ENCODE measurements at places on chromosomes 4 and X. TPM values are rescaled to one million over a fixed set of nuclear protein-coding genes. Genes with fewer than 3 reads are reported as not detected.

DNA sequence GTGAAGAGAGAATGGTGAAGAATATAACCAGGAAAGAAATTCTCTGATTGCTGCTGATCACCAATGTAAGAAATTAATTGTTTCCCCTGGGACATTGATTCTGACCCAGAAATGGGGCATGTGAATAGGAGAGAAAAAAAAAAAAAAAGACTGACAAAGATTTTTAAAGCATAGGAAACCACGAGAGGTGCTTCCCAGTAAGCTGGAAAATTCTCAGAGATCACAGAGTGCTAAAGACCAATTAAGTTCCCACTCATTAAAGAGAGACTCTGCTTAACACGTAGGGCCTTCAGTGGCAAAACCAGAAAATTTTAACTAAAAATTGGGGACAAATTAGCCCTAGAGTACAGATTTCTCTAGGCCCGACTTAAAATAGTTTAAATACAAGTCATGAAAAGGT, 604.4 kb downstream of the ARAP2 start:
- no peak for DNase-seq

- DNase-seq: no peak
Measured at GRCh38 chr4:1584498-1584897, 99.6 kb downstream of the FAM53A start.

DNA sequence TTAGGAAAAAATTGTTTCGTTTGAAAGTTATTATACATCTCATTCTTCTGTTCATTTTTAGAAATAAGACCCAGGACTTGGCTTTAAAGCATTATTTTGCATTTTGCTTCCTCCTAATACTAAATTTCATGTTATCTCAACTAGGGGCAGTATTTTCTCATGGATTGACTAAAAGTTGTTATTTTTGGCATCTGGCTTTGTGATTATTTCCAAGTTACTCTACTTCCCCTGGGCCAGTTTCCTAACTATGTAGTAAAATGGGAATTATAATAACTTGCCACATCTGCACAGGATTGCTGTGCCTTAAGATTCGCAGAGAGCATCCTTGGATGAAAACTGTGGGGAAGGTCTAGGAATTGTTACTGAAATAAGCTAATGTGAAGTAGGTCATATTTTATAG, 3.0 kb downstream of the RBPJ start:
- DNase-seq: no peak

DNA sequence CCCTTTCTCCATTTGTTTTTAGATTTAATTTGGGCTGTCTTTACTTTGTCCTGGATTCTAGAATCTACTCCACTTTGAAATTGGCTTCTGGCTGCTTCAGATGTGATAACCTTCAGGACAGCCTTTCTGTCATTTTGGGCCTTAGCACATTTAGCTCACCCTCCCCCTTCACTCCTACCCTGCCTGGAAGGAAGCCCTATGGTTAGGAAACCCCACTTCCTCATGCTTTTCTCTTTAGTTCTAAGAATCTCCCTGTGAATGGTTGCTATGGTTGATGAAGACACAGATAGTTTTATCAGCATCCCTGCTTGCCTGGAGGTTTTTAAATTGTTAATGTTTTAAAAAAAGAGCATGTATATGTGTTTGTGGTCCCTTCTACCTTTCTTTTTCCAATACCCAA, 100.7 kb upstream of the PTPN13 start:
- DNase-seq: no peak

DNA sequence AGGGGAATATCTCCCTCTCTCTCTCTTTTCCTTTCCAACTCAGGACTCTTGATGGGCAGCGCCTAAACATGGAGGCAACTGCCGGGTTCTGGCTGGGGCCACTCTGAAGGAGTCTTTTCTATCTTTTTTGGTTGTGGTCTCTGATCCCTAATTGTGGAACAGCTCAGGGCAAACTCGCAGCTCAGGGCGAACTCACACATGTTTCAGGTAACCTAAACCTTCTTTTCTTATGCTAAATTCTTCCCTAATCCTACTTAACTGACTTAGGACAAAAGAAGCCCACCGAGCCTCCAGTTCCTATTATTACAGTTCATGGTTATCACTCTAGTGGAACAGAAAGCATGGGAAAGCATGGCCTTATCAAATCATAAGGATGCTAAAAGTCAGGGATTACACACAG, 21.3 kb downstream of the ETDA start:
- no peak for DNase-seq

DNA sequence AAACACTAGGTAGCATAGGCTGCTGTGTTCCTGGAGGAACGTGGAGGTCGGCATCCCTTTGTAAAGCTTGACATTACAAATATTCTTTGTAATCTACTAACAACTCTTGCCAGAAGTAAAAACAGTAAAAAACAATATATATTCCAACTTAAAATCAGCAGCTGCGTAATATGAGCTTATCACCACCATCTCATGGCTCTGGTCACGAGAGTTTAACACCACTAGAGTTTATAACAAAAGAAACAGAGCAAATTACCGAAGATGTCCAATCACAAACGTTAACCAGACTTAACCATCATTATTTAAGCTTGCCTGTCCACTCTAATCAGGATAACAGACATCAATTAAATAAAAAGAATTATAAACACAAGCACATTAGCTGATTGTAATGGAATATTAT, 236.7 kb downstream of the PCDH7 start:
- DNase-seq: no peak

- DNase-seq: no peak
Measured at GRCh38 chrX:69741721-69742120, 125.8 kb downstream of the EDA start.

- DNase-seq: no peak
Measured at GRCh38 chr4:173410079-173410478, 11.2 kb upstream of the SCRG1 start.

DNA sequence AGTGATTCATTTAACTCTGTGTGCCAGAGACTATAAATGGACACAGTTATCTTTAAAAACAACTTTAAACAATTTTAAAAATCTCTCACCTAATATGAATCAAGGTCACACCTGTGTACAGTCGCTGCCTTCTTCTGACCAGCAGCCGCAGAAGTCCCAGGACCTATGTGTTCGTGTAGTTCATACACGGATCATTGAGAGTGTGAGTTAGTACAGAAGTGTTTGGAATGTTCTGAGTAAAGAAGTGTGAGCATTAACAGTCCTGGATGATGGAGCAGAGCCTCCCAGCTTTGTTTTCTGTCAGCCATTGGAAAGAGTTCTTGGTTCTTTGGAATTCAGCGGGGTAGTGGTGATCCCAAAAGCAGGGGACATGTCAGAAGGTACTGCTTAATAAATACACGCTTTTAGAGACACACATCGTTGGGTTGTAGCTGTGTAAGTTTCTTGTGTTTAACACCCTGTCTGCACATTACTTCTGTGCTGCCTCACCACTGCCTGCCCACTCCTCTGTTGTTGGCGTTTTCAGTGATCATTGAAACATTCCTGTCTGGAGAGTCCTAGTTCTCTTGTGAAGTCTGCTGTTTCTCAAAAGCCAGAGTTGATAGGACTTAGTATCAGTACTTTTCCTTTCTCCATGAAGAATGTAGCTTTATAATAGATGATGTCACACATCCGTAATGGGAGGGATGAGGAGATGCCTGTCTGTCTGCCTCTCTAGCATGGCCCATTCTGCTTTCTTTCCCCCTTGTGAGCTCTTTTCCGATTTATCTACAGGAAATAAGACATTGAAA, 90.6 kb downstream of the PTTG2 start:
- no peak for DNase-seq

- no peak for DNase-seq
Measured at GRCh38 chr4:10212400-10212799, 95.8 kb upstream of the WDR1 start.

DNA sequence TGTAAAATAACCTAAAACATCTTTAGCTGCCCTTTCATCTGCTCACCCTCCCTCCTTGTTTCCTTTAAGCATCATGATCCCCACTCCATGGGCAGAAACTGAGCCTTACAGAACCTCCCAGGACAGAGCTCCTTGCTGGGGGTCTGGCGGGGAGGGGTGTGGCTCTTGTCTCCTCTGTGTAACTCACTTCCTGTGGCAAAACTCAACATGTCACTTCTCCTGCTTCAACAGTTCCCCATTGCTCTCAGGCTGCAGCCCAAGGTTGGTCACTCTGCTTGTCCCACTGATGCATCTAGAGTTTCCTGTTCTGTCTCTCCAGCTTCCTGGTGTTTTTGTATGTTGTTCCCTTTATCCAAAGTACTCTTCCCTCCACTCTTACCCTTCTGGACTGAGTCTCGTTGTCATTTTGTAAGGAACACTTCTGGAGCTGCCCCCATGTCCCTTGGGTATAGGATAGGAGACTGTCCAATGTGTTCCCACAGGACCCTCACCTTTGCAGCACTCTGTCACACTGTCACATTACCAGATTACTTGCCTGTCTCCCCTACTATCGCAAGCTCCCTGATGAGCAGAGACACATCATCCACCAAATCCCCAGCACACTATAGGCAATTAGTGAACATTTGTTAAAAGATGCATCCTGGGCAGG, 19.6 kb downstream of the TMEM31 start:
- no peak for DNase-seq

DNA sequence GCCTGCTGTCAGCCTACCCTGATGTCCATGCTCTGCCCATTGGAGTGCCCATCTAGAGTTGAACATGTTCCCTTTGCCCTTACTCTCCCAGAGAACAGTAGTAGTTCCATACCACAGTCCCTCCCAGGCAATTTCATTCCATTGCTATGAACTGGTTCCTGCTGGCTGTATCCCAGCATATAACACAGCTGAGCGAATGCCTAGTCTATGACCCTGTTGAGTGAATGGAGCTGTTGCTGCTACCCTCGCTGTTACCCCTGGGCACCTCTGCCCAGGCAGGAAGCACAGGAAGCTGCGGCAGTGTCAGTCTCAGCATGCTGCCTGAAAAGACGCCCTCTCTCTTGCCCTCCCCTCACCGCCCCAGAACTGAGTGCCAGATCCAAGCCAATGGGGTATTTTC, 73.3 kb downstream of the SOX3 start:
- DNase-seq: no peak

DNA sequence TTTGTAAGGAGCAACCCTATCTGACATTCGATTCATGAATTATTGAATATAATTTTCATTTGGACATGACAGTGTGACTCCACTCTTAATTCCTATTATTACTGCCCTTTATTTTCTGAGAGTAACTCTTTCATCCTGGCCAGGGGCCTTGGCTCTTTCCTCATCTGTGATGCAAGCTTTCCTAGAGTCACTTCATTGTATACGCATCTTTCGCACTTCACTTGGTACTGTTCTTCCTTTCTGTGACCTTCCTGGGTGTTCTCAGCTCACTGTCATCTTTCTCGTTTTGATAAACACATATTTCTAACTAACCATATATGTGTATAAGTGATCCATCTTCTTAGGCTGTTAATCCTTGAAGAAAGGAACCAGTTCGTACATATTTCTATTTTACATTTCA, 160.3 kb downstream of the PDGFC start:
- DNase-seq: no peak

GRCh38 chrX:53308836-53309235, 27.5 kb upstream of the IQSEC2 start:
- DNase-seq: no peak

- no peak for DNase-seq
Measured at GRCh38 chrX:104168127-104168526, 1.9 kb downstream of the FAM199X start.

DNA sequence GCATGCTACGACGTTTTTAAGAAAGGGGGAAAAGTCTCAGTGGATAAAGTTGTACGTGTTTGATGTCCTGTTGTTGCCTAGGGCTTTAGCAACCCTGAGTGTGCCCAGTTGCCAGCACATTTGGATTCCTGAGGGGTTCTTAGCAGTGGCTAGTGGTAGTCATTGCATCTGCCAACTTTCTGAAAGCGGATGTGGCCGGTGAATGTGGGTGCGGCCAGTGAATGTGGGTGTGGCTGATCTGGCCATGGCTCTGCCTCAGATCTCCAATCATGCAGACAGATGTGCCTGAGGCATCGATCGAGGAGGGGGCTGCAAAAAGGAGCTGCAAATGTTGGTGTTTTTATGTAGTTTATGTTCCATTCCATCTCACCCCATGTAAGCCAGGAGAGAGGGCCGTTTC, 41.5 kb upstream of the FAT1 start:
- DNase-seq: no peak

DNA sequence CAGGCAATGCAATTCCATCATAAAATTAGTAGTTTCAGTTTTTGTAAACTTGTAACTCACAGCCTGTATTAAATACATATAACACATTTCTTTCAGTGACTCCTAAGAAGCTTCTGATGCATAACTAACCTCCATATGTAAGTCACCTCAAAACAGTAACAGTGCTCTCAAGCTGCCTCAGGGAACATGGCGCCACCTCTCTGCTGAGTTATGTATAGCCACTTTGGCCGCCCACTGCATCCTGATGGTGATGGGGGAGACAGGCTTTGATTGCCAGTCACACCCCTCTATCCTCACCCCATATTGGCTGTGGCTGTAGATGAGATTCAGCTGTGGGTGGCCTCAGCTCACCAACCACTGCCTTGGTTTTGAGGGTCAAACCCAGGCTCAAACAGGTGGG, 54.3 kb downstream of the LRBA start:
- DNase-seq: no peak

DNA sequence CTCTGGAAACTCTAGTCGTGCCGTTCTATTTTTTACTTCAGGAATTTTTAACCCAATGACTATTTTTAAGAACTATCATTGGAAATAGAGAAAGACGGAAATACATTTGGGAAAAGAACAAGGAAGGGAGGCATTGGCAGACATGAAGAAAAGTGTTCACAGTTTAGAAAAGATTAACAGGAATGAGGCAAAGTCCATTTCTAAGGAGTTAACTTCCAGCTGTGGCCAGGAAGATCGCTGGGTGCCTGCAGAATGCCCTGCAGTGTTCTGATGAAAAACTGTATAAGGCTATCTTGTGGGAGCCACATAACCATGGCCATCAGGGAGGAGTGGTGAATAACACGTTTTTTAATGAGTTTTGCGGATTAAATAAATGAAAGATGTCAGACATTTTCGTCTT, 150.6 kb upstream of the VCX3A start:
- DNase-seq: no peak

DNA sequence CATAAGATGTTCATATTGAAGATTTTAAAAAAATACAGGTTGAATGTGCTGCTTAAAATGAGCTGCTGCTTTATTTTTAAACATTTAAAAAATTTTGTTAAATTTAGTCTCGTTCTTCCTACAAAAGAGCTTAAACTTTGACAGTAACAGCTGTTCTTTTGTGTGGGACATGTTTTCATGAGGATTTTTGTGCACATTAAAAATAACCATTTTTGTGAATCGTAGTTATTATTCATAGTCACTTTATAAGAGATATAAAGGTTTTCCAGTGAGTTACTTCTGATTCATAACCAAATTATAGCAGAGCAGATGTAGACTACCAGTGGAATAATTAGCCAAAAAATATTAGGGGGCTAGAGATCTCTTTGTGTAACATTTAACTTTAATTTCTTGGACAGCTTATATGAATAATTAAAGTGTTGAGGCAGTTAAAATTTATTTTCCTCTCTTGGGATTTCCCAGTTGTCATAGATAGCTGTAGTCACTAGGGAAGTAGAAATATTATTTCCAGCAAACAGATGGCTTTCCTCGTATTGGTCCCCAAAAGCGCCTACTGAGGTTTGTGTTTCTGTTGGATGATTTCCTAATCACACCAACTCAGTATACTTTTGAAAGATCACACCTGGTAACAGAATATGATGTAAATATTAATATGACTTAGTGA, 24.2 kb downstream of the RBPJ start:
- DNase-seq: no peak

Gene MSX1
- 1.9 TPM for polyA plus RNA-seq

Gene PAGE1
- polyA plus RNA-seq: not detected

Gene TLL1
- polyA plus RNA-seq: 1.3 TPM

Gene ETDB
- polyA plus RNA-seq: not detected

Gene GABRG1
- polyA plus RNA-seq: not detected

Gene CHRDL1
- polyA plus RNA-seq: 9.2 TPM

Gene IQCM
- not detected for polyA plus RNA-seq

Gene STK32B
- polyA plus RNA-seq: 5.4 TPM

Gene SRPK3
- polyA plus RNA-seq: 299 TPM

Gene MAP3K15
- polyA plus RNA-seq: 0.68 TPM

Data from forelimb muscle (tissue), 1 donor.